ENCODE measurements at places on chromosomes 16 and 17.

DNA sequence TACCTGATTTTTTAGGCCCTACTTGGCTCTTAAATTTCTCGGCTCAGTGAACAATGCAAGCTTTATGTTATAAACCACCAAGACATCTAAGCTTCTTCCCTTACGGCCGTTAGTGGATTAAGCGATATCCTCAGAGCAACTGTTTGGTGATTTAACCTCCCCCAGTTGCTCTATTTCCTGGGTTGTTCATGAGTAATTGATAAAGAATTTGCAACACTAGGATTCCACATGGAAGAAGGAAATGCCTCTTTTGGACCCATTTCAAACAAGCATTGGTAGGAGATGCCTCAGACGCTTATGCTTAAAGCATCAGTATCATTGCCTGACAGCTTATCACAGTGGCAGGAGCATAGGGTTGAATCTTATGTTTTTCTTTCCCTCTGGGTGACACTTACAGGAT is 65.3 kb downstream of the RBFOX1 start:
- no peak for DNase-seq

DNA sequence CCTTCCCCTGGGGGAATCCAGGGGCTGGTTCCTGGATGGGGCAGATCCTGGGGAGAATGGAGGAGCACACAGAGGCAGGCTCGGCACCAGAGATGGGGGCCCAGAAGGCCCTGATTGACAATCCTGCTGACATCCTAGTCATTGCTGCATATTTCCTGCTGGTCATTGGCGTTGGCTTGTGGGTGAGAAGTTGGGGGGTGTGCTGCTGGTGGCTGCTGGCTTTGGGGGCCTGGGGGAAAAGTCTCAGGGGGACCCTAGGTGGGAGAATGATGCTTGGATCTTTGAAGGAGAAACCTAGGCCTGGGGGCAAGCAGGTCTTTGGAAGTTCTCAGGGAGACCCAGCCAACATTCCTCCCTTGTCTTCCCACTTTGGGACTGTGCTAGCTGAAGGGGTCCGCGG is at the start of gene SLC5A2:
TSS of gene SLC5A2 (plus strand) at position 43 of the 400 bp plus-strand sequence. CDS start at position 57, 14 bp downstream.
- no peak for DNase-seq

DNA sequence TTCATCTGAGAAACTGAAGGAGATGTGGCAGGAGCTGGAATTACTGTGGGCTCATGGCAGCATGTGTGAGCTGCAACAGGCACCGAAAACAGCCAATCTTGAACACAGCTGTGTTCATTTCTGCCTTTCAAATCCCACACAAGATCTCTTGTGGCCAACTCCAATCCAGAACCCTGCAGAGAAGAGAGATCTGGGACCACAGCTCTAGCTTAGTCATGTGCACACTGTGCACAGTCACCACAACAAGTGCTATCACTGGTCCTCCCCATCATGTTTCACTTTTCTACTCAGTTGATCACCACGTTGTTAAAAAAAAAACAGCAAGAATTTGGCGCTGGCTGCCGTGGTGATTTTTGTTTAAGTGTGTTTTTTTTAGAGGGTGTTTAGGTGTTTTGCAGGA is 254.5 kb upstream of the ELAC2 start:
- no peak for DNase-seq

DNA sequence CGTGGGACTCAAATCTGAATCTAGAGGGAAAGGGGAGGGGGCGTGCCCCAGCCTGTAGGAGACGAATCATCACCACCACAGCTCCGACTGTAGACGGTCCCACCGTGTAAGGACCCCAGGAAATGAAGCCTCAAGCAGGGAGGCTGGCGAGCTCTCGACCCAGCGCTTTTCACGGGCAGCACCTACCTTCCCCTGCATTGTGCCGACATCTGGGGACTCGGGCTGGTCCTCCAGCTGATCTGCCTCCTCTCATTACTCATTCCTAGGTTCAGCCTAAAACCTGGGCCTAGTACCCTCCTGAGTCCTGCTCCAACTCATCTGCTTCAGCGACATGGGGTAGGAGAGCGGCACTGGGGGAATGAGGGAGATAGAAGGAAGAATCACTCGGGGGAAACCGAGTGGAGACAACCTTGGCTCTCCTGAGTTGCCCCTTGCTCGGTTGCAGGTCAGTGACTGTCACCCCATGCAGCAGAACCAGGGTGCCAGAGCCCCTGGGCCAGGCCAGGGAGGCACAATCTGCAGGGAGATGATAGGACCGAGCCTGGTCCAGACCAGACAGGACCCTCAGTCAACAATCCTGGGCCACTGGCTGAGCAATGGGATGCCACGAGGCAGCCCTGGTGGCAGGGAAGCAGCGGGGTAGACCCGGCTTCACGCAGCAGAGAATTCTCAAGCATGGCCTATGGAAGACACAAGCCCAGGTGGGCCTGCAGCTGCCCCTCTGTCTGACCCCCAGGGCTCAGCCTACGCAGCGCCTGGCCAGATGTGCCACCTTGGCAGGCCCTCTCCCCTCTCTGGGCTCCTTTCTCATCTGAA is 833 bp upstream of the BCAR1 start:
- DNase-seq = no peak

GRCh38 chr17:72175787-72176515 is 55.1 kb downstream of the SOX9 start:
- DNase-seq = no peak

DNA sequence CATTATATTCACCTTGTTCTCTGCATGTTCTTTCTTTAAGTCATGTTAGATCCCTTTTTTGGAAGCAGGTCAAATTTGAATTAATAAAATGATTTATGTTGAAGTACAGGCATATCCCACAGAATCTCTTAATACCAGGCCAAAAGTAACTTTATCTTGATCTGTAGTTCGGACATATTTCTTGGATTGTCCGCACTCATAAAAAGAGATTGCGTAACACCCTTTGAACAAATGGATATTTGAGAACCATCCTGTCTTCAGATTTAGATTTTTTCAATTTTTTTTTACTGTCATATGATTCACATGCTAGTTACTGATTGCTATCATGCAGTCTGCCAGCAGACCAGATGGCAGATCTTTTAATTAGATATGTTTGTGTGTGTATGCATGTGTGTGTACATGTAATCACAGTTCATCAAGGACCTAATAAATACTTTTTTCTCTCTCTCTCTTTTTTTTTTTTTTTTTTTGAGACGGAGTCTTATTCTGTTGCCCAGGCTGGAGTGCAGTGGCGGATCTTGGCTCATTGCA is 352.6 kb downstream of the WWOX start:
- DNase-seq = no peak

- no peak for DNase-seq
Observed at GRCh38 chr17:11805952-11806351, 191.3 kb downstream of the ZNF18 start.

GRCh38 chr16:8885674-8886592 is 3.8 kb downstream of the LITAFD start:
- DNase-seq = no peak

- DNase-seq = no peak
Observed at GRCh38 chr17:11921296-11921695, 76.0 kb downstream of the ZNF18 start.

DNA sequence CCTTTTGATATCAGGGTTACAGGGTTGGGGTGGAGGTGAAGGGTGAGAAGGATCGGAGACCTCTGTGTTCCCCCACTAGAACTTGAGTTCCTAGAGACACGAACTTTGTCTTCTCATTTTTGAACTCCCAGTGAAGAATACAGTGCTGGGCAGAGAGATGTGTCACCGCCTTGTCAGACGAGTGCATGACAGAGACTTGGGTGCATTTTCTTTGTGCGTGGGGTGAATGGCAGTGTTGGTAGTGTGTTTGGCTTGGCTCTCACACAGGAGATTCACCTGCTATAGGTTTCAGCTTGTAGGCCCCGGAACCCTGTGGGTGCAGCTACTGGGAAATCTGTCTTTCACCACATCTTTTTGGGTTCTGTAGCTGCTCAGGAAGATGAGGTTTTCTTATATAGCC is 40.0 kb upstream of the CCR7 start:
- DNase-seq = peak; percentile 83

DNA sequence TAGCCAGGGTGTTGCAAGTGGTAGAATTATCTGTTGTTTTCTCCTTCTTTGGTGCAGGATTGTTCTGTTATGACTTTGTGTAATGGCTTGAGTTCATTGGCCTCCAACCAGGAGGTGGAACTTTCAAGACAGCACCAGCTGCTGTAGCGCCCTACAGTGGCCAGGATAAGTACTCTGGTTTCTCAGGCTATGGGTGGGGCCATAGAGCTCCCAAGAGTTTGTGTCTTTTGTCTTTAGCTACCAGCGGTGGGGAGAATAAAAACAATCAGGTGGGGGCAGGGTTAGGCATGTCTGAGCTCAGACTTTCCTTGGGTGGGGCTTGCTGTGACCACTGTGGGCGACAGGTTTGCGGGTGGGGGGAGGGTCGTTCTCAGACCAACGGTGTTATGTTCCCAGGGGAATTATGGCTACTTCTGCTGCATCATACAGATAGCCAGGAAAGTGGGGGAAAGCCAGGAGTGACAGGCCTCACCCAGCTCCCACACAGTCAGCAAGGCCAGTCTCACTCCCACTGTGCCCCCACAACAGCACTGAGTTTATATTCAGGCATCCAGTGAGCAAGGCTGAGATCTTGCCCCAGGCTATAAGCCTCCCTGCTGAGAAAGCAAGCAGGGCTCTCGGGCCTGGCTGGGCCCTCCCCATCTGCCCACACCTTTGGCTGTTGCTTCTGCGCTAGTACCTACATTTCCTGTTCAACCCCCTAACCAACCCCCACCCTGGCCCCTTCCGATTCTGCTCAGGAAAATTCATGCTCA is 15.4 kb downstream of the ABCA10 start:
- no peak for DNase-seq

- DNase-seq = no peak
Observed at GRCh38 chr17:40497695-40498094, 3.7 kb downstream of the TNS4 start.

DNA sequence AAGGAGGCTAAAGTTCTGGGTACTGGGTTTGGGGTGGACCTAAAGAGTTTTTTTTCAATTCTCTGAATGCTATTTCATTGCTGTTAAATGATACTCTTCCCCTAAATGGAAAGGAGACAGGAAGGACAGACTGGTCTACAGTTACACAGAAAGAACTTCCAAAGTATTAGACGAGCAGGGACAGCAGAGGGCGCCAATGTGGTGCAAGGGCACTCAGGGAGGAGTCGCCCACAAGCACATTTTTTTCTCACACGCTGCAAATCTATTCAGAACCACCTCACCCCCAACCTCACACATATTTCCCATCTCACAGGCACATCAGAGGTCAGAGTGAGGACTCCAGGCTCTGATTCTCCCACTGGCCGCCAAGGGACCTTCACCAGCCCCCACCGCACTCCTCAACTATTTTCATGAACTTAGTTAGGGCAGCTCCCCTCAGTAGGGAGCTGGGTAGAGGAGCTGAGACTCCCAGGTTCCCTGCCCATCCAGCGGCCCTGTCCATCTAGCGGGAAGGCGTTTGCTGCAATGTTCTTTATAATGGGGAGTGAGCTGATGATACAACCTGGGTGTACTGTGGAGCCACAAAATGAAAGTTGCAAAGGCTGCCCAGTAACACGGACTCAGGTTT is 6.8 kb upstream of the CA4 start:
- peak; percentile 82 for DNase-seq

Data from stimulated activated CD4-positive, alpha-beta T cell treated with anti-CD3 and anti-CD28 coated beads, Interleukin-4, amount 100 ng/mL, for 24 hours (primary cell).